ENCODE measurements at places on chromosomes 2 and 18. TPM values are rescaled to one million over a fixed set of nuclear protein-coding genes. Genes with fewer than 3 reads are reported as not detected.

SKOR2 gene
- total RNA-seq = not detected

CD207 gene
- 5.3 TPM for total RNA-seq

HOXD9 gene
- 4.7 TPM for total RNA-seq

ANKRD30B gene
- total RNA-seq = 0.20 TPM

FHOD3 gene
- 32.0 TPM for total RNA-seq

RAB12 gene
- total RNA-seq = 60.5 TPM

ANKRD62 gene
- total RNA-seq = not detected

NOSTRIN gene
- 9.4 TPM for total RNA-seq

IL36G gene
- 4.4 TPM for total RNA-seq

TSPYL6 gene
- not detected for total RNA-seq

TMEM247 gene
- total RNA-seq = not detected

APCDD1 gene
- 125 TPM for total RNA-seq

ITGA4 gene
- 19.0 TPM for total RNA-seq

ORC4 gene
- total RNA-seq = 47.6 TPM

C18orf32 gene
- 10.2 TPM for total RNA-seq

CCDC150 gene
- total RNA-seq = 6.3 TPM

BCL11A gene
- total RNA-seq = 30.9 TPM

GAL3ST2 gene
- 0.30 TPM for total RNA-seq

GULP1 gene
- 56.8 TPM for total RNA-seq

REG1B gene
- total RNA-seq = not detected

IL36A gene
- not detected for total RNA-seq

GIGYF2 gene
- 95.5 TPM for total RNA-seq

ABCB11 gene
- total RNA-seq = 0.79 TPM

Data from skin of body (tissue), 3 donors.